ENCODE measurements at places on chromosomes 2 and 18.

GRCh38 chr2:9692456-9693195, 61.8 kb upstream of the YWHAQ start:
- DNase-seq = no peak

- DNase-seq = no peak
Measured at GRCh38 chr2:204795156-204795555, 249.9 kb downstream of the PARD3B start.

DNA sequence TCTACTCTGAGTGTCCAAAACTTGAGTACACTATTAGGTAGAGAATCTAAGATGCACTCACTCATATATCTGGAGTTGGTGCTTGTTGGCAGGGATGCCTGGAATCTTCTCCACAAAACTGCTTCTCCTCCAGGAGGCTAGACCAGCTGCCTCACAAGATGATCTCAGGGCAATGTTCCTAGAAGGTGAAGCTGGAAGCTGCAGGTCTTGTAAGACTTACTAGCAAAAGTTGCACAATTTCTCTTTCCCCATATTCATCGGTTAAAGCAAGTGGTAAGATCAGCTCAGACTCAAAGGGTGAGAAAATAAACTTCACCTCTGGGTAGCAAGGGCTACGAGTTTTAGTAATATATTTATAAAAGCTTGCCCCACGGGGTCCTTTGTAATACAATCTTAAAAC, 454.4 kb upstream of the ACVR2A start:
- DNase-seq = no peak

DNA sequence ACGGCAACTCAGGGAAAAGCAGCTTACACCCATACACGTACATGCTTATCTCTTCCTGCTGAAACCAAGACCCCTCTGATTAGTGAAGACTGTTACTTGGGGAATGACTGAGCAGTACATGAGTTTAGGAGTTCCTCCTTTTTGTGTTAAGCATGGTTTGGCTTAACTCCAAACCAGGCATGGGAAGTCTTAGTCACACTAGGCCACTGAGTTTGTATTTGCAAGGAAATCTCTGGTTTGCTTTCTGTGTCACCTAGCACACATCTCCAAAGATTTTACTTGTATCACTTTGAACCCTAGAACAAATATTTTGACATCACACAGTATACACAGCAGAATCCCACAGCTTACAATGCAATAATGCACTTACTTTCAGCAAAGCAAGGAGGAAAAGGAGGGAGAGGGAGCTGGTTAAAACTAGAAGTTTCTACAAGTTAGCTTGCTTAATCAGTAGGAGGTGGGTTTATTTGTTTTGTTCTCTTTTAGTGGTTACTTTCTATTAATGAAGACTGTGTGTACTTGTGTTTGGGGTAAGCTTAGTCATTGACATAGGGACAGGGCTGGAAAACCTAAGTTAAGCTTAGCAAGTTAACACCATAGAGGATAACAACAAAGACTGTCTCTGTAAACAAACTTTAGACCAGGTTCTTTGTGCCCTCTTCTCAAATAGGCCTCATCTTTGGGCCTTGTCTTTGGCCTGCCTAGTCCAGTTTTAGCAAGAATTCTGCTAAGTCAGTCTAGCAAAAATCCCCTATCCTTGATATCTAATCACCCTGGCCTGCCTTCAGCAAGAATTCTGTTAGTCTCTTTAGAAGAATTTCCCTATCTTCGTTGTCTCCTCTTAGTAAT, 219.4 kb downstream of the MREG start:
- DNase-seq = peak; percentile 14

DNA sequence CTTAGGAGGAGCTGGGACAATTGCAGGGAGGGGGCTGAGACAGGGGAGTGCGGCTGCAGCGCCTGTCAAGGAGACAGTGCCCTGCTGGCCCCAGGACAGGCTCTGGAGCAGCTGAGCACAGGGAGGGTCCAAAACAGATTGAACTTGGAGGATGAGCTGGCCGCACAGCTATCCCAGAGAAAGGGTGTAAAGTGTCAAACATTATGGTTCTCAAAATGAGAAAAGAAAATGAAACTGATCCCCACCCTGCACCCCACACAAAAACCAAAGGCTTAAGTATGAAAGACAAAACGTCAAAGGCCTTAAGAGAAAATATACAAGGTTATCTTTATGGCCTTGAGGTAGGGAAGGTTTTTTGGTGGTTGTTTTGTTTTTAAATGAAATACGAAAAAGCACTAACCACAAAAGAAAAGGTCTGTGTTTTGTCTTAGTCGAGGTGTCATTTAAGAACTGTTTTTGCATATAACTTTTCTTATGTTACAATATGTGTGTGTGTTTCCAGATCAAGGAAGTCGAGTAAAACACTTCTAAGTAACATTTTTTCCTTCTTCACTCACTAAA, 111.8 kb downstream of the HDAC4 start:
- no peak for DNase-seq

GRCh38 chr2:88329815-88330603, 122.5 kb downstream of the FOXI3 start:
- DNase-seq = no peak

DNA sequence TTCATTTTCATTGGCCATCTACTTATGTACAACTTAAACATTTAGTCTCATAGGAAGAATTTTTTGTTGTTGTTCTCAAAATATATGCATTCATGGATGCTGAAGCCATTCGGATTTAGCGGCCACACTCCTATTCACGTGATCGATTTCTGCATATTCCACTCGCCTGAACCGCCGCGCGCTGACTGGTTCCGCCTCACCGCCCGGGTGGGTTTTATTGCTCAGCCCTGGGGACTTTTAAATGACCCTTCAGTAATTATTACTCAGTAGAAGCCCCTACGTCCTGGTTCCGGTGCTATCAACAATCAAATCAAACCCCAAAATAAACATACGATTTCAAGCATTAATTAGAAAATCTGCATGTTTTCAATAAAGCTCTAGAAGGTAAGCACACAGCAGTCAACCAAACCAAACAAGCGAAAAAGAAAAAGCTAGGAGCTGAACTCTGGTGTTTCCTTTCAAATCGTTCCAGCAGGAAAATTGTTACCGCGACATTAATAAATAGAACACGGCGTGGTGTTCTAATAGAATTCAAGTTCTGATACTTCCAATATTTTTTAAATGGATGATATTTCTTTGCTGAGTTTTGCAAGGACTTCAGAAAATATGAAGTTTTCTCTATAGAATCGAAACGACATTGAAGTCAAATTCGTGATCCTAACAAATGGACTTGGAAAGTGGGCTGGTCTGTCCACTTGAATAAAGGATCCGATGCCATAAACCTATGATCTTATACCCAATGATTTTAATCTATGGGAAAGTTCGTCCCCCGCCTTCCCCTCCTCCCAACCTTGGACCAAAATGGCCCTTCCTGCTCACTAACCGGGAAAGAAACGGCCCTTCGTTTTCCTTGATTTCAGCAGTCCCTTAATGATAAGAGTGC, 9.3 kb downstream of the PAX3 start:
- DNase-seq = no peak

- no peak for DNase-seq
Measured at GRCh38 chr2:236959876-236960275, 125.8 kb upstream of the COPS8 start.

GRCh38 chr2:28991021-28991420, 9.9 kb downstream of the TOGARAM2 start:
- DNase-seq = no peak
